HuH-7.5 (cell line): ENCODE measurements at places on chromosomes 16 and 17.

DNA sequence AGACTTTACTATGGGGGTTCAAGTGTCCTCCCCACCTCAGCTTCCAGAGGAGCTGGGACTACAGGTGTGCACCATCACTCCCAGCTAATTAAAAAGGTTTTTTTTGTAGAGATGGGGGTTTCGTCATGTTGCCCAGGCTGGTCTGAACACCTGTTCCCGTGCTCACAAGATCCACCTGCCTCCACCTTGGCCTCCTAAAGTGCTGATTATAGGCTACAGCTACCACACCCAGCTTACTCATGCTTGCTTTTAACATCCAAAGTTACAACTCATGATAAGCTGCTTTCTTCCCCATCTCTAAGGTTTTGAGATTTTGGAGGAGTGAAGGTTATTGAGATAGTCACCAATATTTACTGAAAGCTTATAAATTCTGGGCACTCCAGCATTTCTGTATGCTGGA lies 2.6 kb downstream of the NUP88 start:
- DNase-seq = no peak

DNA sequence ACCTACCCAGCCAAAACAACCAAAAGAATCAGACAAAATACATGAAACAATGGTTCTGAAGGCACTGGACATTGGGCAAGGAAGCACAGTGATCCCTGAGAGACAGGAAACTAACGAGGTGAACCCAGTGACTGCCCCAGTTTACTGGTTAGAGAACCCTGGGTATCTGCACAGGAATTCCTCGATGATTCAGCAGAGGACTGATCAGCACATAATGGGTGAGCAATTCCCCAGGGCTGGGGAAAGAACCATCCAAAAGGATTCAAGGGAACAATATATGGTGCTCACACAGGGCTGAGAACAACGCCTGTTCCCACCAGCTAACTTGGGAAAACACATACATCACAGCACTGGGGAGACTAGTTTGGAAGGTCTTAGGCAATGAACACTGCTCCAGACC lies 167.2 kb downstream of the PARN start:
- DNase-seq = no peak

GRCh38 chr17:3750926-3751325 lies 27.2 kb downstream of the HASPIN start:
- DNase-seq = no peak

DNA sequence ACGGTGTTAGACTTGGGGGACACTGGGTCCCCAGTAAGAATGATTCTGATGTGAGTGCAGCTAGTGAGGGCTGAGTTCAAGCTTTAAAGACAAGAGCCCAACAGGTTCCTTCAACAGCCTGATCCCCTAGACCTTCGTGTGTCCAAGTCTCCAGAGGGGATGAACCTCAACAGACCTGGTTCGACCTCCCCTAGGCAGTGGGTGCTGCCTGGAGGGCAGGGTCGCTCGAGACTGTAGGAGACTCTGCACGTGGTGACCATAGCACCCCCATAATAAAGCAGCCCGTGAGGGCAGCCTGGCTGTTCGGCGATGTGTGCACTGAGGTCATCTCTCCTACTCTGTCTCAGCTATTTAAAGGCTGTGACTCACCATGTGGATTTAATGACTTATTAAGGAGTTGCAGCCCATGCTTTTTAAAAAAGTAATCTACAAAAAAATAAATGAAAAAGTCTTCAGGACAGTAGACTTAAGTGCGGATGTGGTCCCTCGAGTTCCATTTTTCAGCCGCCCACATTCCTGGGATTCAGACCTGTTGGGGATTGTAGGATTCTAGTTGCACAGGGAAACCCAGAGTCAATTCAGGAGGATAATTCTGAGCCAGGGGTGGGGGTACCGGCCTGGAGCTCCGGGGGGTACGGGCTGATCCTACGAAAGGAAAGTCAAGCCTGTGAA lies 23.4 kb upstream of the METRNL start:
- DNase-seq = no peak

DNA sequence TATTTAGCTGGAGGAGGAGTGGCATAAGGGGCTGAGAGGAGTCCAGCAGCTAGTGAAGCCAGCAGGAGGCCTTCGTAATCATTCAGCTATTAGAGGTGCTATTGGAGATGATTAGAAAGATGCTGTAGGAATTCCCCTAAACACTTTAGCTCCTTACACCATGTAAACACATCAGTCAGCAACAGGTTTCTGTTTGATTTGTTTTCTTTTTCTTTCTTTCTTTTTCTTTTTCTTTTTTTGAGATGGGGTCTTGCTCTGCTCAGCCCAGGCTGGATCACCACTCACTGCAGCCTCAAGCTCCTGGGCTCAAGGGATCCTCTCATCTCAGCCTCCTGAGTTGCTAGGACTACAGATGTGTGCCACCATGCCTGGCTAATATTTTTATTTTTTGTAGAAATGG lies 10.6 kb upstream of the SEPHS2 start:
- DNase-seq = no peak

DNA sequence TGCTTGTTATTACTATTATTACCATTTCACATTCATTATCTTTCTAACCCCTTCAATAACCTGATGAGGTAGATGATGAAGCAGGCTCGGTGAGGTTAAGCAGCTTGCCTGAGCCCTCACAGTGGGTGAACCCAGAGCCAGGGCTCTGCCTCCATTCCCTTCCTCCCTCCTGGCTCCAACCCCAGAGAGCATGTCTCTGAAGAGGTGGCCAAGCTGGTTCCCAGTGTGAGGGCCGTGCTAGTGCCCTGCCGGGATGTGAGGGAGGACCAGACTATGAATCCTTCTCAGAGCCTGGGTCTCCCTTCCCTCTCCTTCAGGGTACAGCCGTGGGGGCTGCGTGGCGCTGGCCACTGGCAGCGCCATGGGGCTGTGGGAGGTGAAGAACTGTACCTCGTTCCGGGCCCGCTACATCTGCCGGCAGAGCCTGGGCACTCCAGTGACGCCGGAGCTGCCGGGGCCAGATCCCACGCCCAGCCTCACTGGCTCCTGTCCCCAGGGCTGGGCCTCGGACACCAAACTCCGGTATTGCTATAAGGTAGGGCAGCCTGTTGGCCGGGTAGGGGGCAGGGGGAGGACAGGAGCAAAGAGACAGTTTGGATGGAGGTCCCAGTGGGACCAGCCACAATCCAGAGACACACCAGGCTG lies 49.6 kb downstream of the MRC2 start:
- DNase-seq = no peak

GRCh38 chr16:30700491-30700890 lies 1.5 kb downstream of the SRCAP start:
- DNase-seq = no peak

GRCh38 chr17:48993305-48993704 lies 3.9 kb upstream of the IGF2BP1 start:
- DNase-seq = no peak

DNA sequence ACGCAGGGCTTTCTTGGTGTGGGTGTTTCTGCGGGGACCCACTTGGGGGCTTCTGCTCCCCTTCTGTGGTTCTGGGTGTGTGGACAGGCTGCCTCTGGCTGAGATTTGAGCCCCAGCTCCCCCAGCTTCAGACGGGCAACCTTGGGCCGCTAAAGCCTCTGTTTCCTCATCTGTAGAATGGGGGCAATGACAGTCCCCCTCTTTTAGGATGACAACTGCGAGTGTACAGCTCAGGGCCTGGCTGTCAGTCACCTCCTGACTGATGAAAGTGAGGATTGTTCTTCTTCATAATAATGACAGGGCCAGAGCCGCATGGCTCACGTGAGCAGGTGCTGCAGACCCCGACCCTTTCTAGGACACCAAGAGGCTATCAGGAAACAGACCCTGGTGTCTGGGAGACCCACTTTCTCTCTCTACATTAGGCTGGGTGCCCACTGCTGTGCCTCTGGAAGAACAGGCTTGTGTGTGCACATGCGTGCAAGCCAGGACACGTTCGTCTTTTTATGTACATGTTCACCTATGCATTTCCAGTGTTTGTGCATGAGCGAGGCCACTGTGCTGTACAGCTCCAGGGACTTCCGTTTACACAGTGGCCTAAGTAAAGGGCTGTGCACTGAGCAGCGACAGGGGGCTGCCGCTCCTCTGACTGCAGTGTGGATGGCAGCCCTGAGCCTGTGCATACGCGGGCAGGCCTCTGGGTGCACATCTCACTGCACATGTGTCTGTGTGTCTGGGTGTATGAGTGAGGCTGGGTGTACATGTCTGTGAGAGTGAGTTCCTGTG lies 4.6 kb downstream of the SPNS3 start:
- DNase-seq = no peak

DNA sequence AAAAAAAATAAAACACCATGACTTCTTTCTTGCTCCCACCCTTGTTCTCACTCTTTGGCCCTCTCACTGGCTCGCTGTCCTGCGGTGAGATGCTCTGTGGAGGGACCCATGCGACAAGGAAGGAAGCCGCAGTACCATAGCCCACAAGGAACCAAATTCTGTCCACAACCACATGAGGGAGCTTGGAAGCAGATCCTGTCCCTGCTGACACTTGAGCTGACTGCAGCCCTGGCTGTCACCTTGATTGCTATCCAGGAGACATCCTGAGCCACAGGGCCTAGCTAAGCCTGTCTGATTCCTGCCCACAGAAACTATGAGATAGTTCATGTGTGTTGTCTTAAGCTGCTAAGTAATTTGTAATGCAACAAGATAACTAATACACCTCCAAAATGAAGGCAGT lies 4.8 kb upstream of the MT2A start:
- DNase-seq = peak; percentile 45
